ENCODE measurements at places on chromosomes 13 and 19.

GRCh38 chr13:41710771-41711170 is 250.1 kb downstream of the VWA8 start:
- no peak overlapping the region for H3K27ac ChIP-seq
- no peak overlapping the region for H3K4me3 ChIP-seq
- no peak for DNase-seq
- no peaks in the 10 kb centered on the region for H3K27me3 ChIP-seq
- H3K36me3 ChIP-seq, result no peaks in the 10 kb centered on the region

GRCh38 chr13:73109288-73109899 is 50.6 kb downstream of the KLF5 start:
- DNase-seq, result no peak
- H3K4me1 ChIP-seq, result no peaks in the 10 kb centered on the region
- H3K27ac ChIP-seq, result no peak overlapping the region
- H3K36me3 ChIP-seq, result no peaks in the 10 kb centered on the region

DNA sequence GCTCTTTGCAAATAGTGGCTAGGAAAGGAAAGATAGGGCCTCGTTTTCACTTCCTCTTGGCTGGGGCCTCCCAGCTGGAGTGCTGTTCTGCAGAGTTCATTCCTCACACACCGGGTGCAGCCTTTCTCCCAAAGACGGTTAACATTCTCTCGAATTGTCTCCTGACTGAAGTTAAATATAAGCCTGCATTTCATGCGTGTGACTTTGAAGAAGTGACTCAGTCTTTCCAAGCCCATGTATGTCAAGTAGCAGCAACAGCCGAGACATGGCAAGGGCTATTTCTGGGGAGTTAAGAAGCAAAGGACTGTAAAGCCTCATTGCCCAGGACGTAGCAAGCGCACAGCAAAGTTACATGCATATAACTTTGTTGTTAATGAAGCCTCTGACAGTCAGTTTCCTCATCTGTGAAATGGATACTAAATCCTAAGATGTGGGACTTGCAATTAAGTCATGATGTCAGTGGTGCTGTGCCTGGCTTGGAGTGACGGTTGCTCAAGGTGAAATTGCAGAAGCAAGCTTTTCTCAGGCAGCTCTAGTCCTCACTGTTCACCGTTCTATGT is 502.4 kb downstream of the MYO16 start:
- DNase-seq, result peak; percentile 37
- H3K4me3 ChIP-seq, result no peak overlapping the region
- no peak overlapping the region for H3K27ac ChIP-seq
- no peaks in the 10 kb centered on the region for H3K4me1 ChIP-seq
- H3K36me3 ChIP-seq, result no peaks in the 10 kb centered on the region

- H3K4me1 ChIP-seq, result no peaks in the 10 kb centered on the region
- H3K27me3 ChIP-seq, result no peaks in the 10 kb centered on the region
- H3K27ac ChIP-seq, result no peak overlapping the region
- H3K36me3 ChIP-seq, result peaks cover 2% of the 10 kb centered on the region
- no peak overlapping the region for H3K4me3 ChIP-seq
- DNase-seq, result no peak
These were observed 99.0 kb upstream of the MCF2L start for GRCh38 chr13:112870051-112870331.

DNA sequence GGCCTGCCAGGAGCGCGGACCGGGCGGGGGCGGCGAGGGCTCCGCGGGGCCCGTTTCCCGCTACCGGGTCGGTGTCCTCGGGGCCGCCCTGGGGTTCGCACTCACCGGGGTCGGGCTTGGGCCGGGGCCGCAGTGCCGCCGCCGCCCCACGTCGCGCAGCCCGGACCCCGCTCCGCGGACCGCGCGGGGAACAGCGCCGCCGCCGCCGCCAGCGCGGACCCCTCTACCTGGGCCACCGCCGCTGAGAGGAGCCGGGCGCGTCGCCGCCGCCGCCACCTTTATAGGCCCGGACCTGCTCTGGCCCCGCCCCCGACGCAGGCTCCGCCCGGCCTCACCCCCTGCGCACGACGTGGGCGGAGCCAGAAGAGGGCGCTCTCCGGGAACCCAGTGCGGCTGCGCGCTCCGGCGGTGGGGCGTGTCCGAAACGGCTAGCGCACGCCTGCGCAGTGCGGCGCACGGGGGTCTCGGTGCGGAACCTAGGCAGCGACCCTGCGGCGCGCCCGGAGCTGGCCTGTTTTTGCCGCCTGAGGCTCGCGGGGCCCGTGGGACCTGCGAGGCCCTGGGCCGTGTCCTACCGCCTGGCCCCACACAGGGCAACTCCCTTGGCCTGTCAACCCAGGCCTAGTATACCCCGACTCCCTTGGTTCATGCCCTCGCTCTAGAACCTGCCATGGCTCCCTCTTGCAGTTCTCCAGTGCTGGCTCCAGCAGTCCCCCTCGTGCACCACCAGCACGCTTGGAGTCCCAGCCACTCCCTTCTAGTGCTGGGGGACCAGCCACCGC is at the start of gene MKNK2:
TSS of gene MKNK2 (minus strand) at position 254 of the 782 bp plus-strand sequence. CDS start 393 bp downstream, outside the sequence.
- H3K27me3 ChIP-seq, result no peaks in the 10 kb centered on the region
- peak; percentile 67 for DNase-seq
- H3K4me1 ChIP-seq, result peaks cover 26% of the 10 kb centered on the region
- peak within 1 kb of the TSS; percentile 82 for H3K4me3 ChIP-seq

DNA sequence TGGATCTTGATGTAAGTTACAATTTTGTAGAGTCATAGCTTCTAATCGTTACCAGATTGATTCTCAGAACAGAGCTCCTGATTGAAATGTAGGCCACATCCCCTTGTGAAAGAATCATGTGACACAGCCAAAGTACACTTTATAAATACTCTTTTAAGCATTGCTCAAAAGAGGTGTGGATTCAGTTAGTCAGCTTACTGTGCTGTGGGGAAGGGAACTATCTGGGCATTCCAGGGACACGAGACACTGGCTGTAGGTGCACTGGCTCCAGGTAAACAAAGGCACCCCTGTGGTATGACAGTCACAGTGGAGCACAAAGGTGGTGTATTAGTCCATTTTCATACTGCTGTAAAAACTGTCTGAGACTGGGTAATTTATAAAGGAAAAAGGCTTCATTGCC is 222.8 kb downstream of the LIG4 start:
- no peaks in the 10 kb centered on the region for H3K36me3 ChIP-seq
- no peaks in the 10 kb centered on the region for H3K27me3 ChIP-seq
- H3K4me1 ChIP-seq, result no peaks in the 10 kb centered on the region

GRCh38 chr19:17423429-17424208 is 3.8 kb downstream of the MVB12A start:
- peaks cover 1% of the 10 kb centered on the region for H3K36me3 ChIP-seq
- no peaks in the 10 kb centered on the region for H3K27me3 ChIP-seq
- H3K4me3 ChIP-seq, result no peak overlapping the region
- H3K27ac ChIP-seq, result no peak overlapping the region
- H3K4me1 ChIP-seq, result no peaks in the 10 kb centered on the region
- DNase-seq, result no peak

DNA sequence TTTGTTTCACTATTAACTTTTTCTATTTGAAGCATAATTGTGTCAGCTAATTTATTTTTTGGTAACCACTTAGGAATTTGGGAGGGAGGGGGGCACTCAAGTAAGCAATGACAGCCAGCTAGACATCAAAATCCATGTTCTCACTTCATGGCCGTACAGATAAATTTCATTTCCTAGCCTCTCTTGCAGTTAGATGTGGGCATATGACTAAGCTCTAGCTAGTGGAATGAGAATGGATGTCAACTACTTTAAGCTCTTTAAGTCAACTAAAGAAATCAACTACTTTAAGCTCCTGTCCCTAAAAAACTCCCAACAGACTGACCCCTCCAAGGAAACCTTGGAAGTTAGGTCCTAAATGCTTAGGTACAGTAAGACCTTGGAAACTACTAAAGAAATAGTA is 92.0 kb downstream of the KCNRG start:
- H3K4me1 ChIP-seq, result no peaks in the 10 kb centered on the region
- H3K4me3 ChIP-seq, result no peak overlapping the region
- peak; percentile 11 for DNase-seq
- no peaks in the 10 kb centered on the region for H3K36me3 ChIP-seq
- H3K27ac ChIP-seq, result no peak overlapping the region

- DNase-seq, result no peak
- no peak overlapping the region for H3K27ac ChIP-seq
- no peaks in the 10 kb centered on the region for H3K27me3 ChIP-seq
- H3K4me1 ChIP-seq, result peaks cover 2% of the 10 kb centered on the region
These were observed 26.8 kb downstream of the CHAF1A start for GRCh38 chr19:4429256-4429655.

GRCh38 chr19:19746286-19747213 is 13.6 kb upstream of the ZNF14 start:
- no peaks in the 10 kb centered on the region for H3K27me3 ChIP-seq
- no peak overlapping the region for H3K4me3 ChIP-seq
- H3K36me3 ChIP-seq, result no peaks in the 10 kb centered on the region
- no peaks in the 10 kb centered on the region for H3K4me1 ChIP-seq

- no peak for DNase-seq
- H3K4me1 ChIP-seq, result no peaks in the 10 kb centered on the region
- H3K27ac ChIP-seq, result no peak overlapping the region
- H3K36me3 ChIP-seq, result no peaks in the 10 kb centered on the region
- H3K4me3 ChIP-seq, result no peak overlapping the region
These were observed 975.5 kb downstream of the OLFM4 start for GRCh38 chr13:54004026-54004699.

GRCh38 chr19:46254776-46255175 is 25.2 kb downstream of the IGFL1 start:
- H3K27me3 ChIP-seq, result peaks cover 6% of the 10 kb centered on the region
- H3K36me3 ChIP-seq, result no peaks in the 10 kb centered on the region
- no peak overlapping the region for H3K27ac ChIP-seq

DNA sequence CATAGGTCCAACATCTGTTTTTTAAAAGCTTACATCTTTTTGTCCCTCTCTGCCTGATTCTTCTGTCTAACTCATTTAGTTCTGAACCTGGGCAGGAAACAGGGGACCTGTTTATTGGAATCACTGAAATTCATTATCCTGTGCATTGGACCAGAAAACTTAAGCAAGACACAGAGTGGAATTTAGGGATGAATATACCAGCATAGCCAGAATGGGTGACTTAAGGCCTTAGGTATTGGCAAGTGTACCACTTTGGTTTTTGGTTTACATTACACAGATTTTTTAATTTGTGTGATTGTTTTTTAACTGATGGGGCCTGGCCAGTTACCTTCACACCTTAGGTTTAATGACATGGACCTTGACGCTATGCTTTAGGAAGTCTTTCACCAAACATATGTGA is 232.5 kb downstream of the GPC5 start:
- H3K36me3 ChIP-seq, result no peaks in the 10 kb centered on the region
- no peak overlapping the region for H3K4me3 ChIP-seq
- no peak overlapping the region for H3K27ac ChIP-seq
- DNase-seq, result no peak
- H3K27me3 ChIP-seq, result no peaks in the 10 kb centered on the region

DNA sequence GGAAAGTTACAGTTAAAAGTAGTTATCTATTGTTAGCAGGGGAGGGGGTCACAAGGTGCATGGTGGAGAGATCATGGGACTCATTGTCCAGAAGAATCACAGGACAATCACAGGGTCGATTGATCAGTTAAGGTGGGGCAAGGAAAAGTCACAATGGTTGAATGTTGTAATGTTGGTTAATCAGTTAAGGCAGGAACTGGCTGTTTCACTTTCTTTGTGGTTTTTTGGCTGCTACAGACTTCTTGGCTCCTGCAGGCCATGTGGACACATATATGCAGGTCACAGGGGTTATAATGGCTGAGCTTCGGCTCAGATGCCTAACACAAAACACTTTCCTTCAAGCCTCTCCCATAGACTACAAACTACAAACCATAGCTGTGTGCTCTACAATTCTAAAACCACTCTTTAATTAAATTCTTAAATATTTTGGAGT is 6.9 kb upstream of the ZNF431 start:
- no peak for DNase-seq
- no peaks in the 10 kb centered on the region for H3K4me1 ChIP-seq
- H3K27ac ChIP-seq, result no peak overlapping the region
- H3K4me3 ChIP-seq, result no peak overlapping the region

- H3K36me3 ChIP-seq, result no peaks in the 10 kb centered on the region
- no peaks in the 10 kb centered on the region for H3K27me3 ChIP-seq
- DNase-seq, result no peak
- no peaks in the 10 kb centered on the region for H3K4me1 ChIP-seq
- H3K4me3 ChIP-seq, result no peak overlapping the region
These were observed 26.9 kb downstream of the PCCA start for GRCh38 chr13:100115693-100116254.

DNA sequence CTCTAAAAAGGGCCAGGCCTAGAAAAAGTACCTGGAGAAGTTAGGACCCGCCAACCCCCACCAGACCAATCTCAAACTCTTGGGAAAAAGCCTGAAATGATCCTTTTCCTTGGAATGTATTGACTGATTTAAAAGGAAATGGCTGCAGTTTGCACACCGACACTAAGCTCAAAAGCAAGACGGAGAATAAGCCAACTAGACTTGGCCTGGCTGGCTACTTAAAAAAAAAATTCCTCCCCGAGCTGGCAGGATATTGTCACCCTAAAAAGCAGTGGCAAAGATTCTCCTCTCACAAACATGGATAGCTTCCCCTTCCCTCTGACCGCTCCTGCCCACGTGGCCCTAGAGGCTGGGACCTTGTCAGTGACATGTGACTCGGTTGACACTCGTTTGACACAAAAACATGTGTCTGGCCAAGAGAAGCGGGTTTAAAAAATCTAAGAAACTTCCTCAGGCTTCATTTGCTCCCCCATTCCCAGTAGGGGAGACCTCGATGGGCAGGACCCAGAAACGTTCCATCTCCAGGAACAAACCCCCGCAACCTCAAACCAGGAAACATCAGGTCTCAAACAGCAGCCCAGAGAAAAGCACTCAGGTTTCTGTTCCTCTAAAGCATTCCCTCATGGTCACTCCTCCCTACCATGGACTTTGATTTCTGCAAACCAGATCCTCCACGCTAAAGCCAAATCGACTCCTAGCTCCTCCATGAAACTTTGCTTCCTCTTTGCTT is 1.3 kb downstream of the RFX1 start:
- no peaks in the 10 kb centered on the region for H3K27me3 ChIP-seq
- H3K27ac ChIP-seq, result peak overlapping the region; percentile 66

DNA sequence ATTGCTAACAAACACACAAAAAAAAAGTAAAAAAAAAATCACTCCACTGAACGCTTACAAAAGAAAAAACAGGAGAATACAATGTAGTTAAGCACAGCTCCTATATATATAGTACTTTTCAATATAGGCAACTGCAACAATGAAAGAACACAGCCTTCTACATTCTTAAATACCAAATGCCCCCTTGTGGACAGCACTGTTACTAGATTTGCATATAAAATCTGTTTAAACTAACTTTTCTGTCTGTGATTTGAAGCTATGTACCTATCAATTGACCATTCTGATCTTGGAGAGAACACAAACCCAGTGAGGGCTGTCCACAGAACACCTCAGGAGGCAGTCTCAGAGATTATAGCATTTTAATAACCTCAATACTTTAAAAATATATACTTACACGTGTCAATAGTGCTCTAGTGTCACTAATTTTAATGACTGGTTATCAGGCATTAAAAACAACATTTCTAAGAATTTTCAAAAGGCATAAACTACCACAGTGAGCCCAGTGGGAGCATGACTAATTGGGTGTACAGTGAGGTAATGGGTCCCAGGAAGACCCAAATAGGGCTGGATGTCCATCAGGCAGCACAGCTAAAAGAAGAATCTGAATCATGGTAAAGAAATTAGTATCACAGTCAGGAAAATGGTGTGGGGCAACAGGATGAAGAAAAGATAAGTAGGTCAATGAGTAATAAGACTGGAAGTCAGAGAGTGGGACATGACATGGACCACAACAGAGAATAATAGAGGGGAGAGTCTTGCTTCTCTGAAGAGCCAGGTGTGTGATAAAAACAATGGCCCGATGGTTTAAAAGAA is 22.2 kb downstream of the CCDC169 start:
- no peaks in the 10 kb centered on the region for H3K27me3 ChIP-seq
- peak; percentile 84 for DNase-seq
- no peaks in the 10 kb centered on the region for H3K36me3 ChIP-seq

- H3K36me3 ChIP-seq, result peaks cover 13% of the 10 kb centered on the region
- no peaks in the 10 kb centered on the region for H3K27me3 ChIP-seq
- no peak overlapping the region for H3K27ac ChIP-seq
- DNase-seq, result peak; percentile 74
- peaks cover 7% of the 10 kb centered on the region for H3K4me1 ChIP-seq
These were observed 79.3 kb downstream of the KDM4B start for GRCh38 chr19:5048091-5048726.

All from fibroblast of lung (primary cell).